CD4-positive, alpha-beta memory T cell (primary cell): ENCODE measurements at places on chromosomes 11 and 22.

- no peaks in the 10 kb centered on the region for H3K36me3 ChIP-seq
- H3K4me3 ChIP-seq, result no peak overlapping the region
- no peak overlapping the region for H3K27ac ChIP-seq
- DNase-seq, result no peak
- no peaks in the 10 kb centered on the region for H3K27me3 ChIP-seq
These were observed 3.3 kb downstream of the SELENOM start for GRCh38 chr22:31103899-31104694.

- no peaks in the 10 kb centered on the region for H3K4me1 ChIP-seq
- H3K27ac ChIP-seq, result no peak overlapping the region
- H3K27me3 ChIP-seq, result no peaks in the 10 kb centered on the region
These were observed 5.0 kb downstream of the KCNJ11 start for GRCh38 chr11:17383461-17383860.

DNA sequence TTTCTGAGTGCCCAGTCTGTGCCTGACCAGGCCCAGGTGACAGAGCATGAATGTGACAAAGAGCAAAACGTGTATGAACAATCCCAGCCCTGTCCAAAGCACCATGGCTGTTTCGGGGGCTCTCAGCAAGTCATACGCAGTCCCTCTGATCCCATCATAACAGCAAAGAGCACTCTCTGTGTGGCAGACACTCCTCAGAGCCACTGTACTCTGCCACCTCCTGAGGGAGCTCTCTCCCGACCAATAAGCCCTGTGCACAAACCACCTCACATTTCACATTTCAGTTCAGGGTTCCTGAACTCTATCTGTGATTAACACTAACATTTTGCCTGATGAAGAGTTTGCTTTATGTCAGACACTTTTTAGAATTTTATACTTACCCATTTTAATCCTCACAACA lies 6.6 kb downstream of the DGCR2 start:
- H3K4me1 ChIP-seq, result peaks cover 80% of the 10 kb centered on the region
- no peak overlapping the region for H3K4me3 ChIP-seq
- H3K36me3 ChIP-seq, result peaks cover 13% of the 10 kb centered on the region

DNA sequence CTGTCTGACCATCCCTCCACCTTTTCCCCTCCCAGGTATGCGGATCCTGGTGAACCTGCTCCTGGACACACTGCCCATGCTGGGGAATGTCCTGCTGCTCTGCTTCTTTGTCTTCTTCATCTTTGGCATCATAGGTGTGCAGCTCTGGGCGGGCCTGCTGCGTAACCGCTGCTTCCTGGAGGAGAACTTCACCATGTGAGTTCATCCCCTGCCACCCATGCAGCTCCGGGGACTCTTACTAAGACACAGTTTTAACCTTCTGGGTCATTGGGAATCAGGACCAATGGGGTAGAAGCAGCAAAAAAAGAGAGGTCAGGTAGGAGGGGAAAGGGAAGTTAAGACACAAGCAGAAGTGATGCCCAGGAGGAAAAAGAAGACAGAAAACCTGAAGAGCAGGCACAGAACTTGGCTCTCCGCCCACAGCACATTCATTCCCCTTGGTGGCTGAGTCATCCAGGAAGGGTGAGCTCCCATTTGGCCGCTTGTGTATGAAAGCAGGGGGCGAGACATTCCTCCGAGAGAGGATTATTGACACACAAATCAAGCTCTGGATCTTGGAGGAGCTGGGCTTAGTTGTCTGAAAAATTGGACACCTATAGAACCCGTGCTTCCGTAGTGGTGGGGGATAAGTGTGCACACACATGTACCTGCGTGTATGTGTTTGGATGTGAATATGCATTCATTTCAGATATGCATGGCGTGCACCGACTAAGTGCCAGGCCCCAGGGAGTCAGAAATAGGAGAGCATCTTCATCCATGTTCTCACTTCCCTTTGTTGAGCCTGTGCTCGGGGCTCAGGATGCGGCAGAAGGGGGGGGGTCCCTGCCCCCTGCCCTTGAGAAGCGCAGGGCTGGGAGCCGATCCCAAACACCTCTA lies 64.2 kb downstream of the CACNA1I start:
- H3K27me3 ChIP-seq, result no peaks in the 10 kb centered on the region
- no peak for DNase-seq
- H3K4me3 ChIP-seq, result no peak overlapping the region
- no peak overlapping the region for H3K27ac ChIP-seq
- no peaks in the 10 kb centered on the region for H3K4me1 ChIP-seq

DNA sequence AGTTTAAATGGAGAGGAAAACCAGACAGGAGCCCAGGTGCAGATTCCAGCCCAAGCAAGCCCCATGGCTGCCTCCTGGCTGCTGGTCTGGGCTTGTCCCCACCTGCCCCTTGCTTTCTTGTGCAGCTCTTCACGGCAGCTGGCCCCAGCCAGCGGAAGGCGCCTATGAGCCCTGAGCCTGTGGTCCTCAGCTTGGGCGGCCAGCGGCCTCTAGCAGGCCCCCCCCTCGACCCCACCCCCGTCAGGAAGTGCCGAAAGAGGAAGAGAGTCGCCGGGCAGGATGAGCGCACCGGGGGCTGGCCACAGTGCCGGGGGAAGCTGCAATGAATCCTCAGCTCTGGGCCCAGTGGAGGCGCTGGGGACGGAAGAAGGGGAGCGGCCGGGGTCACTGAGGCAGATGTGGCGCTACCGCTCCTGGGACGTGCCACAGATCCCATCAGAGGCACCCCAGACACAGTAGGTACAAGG lies 2.1 kb upstream of the DGKZ start:
- H3K27ac ChIP-seq, result peak overlapping the region; percentile 68
- H3K4me1 ChIP-seq, result peaks cover 79% of the 10 kb centered on the region
- no peak for DNase-seq
- peak overlapping the region; percentile 47 for H3K4me3 ChIP-seq
- H3K36me3 ChIP-seq, result no peaks in the 10 kb centered on the region

- no peaks in the 10 kb centered on the region for H3K36me3 ChIP-seq
- no peak overlapping the region for H3K27ac ChIP-seq
- no peaks in the 10 kb centered on the region for H3K4me1 ChIP-seq
- peaks cover 12% of the 10 kb centered on the region for H3K27me3 ChIP-seq
- DNase-seq, result no peak
These were observed 16.0 kb downstream of the OVOL1 start for GRCh38 chr11:65802841-65803240.

GRCh38 chr11:61151545-61152252 lies 9.5 kb downstream of the VPS37C start:
- H3K36me3 ChIP-seq, result no peaks in the 10 kb centered on the region
- H3K27ac ChIP-seq, result no peak overlapping the region
- no peaks in the 10 kb centered on the region for H3K27me3 ChIP-seq
- DNase-seq, result no peak
- no peaks in the 10 kb centered on the region for H3K4me1 ChIP-seq

DNA sequence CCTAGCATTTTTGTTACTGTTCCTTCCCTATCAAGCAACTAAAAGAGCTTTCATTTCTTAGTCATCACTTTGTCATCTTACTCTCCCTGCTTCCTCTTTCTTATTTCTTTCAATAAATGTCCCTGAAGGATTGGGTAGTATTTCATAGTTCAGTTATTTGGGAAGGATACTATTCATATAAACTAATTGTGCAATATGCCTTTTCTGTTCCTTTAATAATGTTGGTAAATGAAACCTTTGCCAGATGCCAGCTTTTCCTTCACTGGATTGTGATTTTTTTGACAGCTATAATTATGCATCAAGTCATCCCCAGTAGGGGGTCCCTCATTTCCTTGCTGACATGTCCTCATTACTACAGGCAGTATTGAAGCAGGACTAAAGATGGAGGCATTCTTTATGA lies 101.7 kb downstream of the ATM start:
- H3K4me3 ChIP-seq, result no peak overlapping the region
- H3K36me3 ChIP-seq, result peaks cover 60% of the 10 kb centered on the region
- no peak overlapping the region for H3K27ac ChIP-seq
- no peak for DNase-seq

GRCh38 chr11:11987503-11988022 lies 20.9 kb downstream of the DKK3 start:
- H3K4me3 ChIP-seq, result no peak overlapping the region
- H3K27ac ChIP-seq, result no peak overlapping the region
- no peak for DNase-seq
- H3K36me3 ChIP-seq, result no peaks in the 10 kb centered on the region
- no peaks in the 10 kb centered on the region for H3K27me3 ChIP-seq

DNA sequence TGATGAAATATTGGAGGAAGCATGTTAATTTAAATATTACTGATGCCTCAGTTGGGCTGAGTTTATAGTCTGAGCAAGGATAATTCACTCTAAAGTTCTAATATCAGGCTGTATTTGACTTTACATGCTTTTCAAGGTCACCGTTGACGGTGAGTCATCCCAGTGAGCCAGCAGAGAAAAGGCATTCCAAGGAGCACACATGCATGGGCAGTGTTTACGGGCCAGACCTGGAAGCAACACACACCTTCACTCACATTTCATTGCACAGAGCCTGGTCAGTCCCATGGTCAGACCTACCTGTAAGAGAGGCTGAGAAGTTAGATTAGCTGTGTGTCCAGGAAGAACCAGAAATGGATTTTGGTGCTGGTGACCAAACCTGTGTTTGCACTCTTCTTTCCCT lies 53.5 kb downstream of the COMMD9 start:
- H3K4me3 ChIP-seq, result no peak overlapping the region
- DNase-seq, result no peak
- no peaks in the 10 kb centered on the region for H3K4me1 ChIP-seq
- no peak overlapping the region for H3K27ac ChIP-seq
- H3K36me3 ChIP-seq, result no peaks in the 10 kb centered on the region

- H3K27me3 ChIP-seq, result peaks cover 21% of the 10 kb centered on the region
- no peak overlapping the region for H3K4me3 ChIP-seq
- no peak for DNase-seq
- peaks cover 11% of the 10 kb centered on the region for H3K4me1 ChIP-seq
These were observed 6.3 kb upstream of the KDELR3 start for GRCh38 chr22:38461414-38462081.

GRCh38 chr11:1772270-1773130 lies 8.8 kb upstream of the CTSD start:
- H3K36me3 ChIP-seq, result no peaks in the 10 kb centered on the region
- H3K4me3 ChIP-seq, result no peak overlapping the region
- H3K27me3 ChIP-seq, result no peaks in the 10 kb centered on the region
- peak; percentile 70 for DNase-seq
- no peak overlapping the region for H3K27ac ChIP-seq

GRCh38 chr22:35956850-35957249 lies 71.8 kb downstream of the RBFOX2 start:
- no peaks in the 10 kb centered on the region for H3K36me3 ChIP-seq
- H3K27me3 ChIP-seq, result no peaks in the 10 kb centered on the region
- H3K27ac ChIP-seq, result no peak overlapping the region
- DNase-seq, result no peak

GRCh38 chr22:30309951-30310741 lies 16.6 kb downstream of the TBC1D10A start:
- H3K27ac ChIP-seq, result peak overlapping the region; percentile 57
- H3K36me3 ChIP-seq, result no peaks in the 10 kb centered on the region
- peaks cover 99% of the 10 kb centered on the region for H3K4me1 ChIP-seq
- no peaks in the 10 kb centered on the region for H3K27me3 ChIP-seq
